ENCODE measurements at places on chromosomes 4 and X.

- peak; percentile 13 for DNase-seq
These were observed 45.4 kb upstream of the STIM2 start for GRCh38 chr4:26815199-26815598.

GRCh38 chr4:94436512-94436911 is 15.2 kb upstream of the PDLIM5 start:
- DNase-seq: no peak

DNA sequence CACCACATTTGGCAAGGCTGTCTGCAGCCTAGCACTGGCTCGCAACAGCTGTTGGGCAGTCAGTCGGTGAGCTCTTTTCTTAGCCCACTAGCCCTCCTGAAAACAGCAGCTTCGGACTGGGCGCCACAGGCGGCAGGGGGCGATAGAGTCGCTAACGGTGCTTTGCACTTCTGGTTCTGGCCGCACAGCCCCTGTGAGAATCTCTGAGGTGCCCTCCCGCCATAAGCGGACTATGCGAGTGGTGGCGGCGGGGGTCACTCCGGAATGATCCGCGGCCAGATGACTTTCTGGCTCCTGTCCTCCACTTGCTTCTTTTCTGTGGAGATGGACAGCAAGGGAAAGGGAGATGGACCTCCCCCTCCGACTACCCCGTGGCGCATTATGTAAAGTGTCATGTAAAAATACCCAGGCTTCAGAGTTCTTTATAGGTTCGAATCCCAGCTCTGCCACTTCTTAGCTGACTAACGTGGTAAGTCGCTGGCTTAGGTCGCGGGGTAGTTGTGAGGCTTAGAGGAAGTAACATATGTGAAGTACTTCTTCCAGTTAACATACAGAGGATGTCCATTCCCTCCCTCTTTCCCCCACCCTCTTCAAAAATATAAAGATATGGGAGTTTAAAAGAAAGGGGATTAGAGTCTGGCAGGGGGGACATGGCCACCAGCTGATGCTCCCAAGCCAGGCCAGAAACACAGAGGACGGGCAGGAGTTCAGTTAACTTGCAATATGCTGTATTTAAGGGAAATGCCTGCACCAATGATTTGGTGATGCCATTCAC is 11.0 kb downstream of the ARHGAP36 start:
- DNase-seq: peak; percentile 65

GRCh38 chr4:113824396-113824795 is 62.9 kb upstream of the CAMK2D start:
- no peak for DNase-seq

DNA sequence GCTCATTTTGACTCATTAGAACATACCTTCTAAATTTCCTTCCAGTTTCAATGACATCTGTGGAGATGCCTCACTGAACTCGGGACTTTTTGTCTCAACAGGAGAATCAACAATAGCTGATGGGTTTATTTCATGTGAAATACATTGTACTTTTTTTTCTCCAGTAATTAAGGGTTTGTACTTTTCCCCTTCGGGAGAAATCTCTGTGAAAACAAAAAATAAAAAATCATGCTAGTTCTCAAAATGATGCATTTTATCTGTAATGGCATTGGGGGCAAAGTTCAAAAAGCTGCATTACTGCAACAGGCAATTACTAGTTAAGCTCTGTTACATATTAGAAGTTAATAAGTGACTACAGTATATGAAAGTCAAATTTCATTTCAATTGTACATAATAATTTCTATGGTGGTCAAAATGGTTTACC is 167.3 kb upstream of the SH3RF1 start:
- no peak for DNase-seq

DNA sequence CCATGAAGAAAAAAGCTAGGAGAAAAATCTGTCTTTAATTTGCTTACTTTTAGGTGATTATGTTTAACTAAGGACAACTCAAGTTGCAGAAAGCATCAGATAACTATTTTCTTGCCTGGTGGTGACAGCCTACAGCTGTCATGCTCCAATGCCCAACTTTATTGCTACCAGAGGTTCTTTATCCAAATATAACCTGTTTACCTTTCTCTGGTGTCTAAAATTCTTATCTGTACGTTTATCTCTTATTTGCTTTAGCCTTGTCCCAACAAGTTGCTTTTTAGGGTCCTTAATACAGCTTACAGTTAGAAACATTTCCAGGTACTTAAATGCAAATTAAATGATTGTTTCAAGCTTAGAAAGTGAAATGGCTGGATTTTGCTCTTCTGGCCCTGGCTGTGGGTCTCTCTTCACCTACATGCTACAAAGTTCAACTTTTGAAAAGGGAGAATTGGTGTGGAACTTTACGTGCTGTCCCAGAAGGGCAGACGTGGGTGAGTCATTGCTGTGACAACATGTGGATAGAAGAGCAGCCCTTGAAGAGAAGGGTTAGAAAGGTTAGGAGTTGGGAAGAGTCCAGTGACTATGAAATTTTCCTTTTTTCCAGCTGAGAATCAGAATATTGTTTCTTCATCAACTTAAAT is 60.7 kb downstream of the HPGD start:
- DNase-seq: no peak

DNA sequence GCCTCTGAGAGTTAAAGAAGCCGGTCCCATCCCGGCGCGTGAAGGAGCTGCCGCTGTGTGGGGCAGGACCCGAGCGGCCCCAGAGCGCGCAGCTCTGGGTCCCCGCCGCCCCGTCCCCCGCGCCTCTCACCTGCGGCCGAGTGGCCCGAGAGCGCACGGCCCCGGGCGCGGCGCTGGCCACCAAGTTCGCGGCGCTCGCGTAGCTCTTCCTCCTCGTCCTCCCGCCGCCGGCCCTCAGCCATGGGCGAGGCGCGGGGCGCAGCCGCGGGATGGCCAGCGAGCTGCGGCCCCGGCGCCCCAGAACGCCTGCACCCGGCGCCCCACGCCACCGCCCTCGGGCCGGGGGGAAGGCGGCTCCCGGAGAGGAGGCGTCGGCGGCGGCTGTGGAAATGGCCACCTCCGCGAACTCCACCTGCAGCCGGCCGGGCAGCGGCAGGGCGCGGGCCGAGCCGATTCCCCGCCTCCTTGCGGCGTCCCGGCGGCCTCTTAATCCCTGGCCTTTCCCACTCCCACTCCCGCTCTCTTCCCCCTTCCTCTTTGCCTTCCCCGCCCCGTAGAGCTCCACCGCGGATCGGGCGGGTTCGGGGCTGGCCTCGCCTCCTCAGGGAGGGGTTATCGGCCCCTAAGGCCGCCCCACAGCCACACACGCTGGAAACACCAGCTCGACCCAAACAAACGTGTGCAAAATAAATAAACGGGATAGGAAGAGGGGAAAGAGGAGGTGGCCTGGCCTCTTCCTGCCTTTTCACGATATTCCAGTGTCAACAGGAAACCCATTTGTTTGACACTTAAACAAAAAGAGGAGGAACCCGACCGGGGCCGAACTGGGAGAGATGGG is at the start of gene SH3D19:
TSS of gene SH3D19 (minus strand) at position 495 of the 838 bp plus-strand sequence. CDS start at position 242, 253 bp downstream.
- DNase-seq: peak; percentile 78

DNA sequence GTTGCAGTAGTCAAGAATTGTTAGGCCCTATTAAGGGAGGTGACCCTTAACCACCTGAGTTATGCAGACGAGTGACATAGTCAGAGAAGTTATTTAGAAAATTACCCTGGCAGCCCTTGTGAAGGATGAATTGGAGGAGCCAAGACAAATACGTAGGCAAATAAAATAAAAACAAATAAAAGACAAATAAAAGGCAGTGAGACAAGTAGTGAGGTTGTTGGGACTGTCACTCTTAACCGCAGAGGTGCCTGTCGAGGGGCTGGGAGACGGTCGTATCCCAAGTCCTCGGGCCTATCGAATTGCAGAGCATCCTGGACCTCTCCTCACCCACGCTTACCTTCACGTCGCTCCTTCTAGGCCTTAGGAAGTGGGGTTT is 58.0 kb upstream of the ZC4H2 start:
- DNase-seq: no peak
